ENCODE measurements at places on chromosomes 2 and 18.

GRCh38 chr2:62511636-62512035 is 5.6 kb upstream of the TMEM17 start:
- no peak for DNase-seq

GRCh38 chr2:233115741-233116140 is 55.6 kb downstream of the INPP5D start:
- no peak for DNase-seq

- DNase-seq = no peak
Measured at GRCh38 chr2:69131452-69131851, 118.5 kb downstream of the ANTXR1 start.

GRCh38 chr2:237721458-237721857 is 77.1 kb upstream of the RBM44 start:
- no peak for DNase-seq

GRCh38 chr2:29009711-29010677 is 28.9 kb downstream of the TOGARAM2 start:
- DNase-seq = peak; percentile 40

GRCh38 chr2:127673291-127674069 is 1.9 kb downstream of the LIMS2 start:
- no peak for DNase-seq

- no peak for DNase-seq
Measured at GRCh38 chr2:14023558-14023957, 609.0 kb upstream of the LRATD1 start.

GRCh38 chr18:48605408-48605845 is 66.6 kb downstream of the CTIF start:
- no peak for DNase-seq

Data from activated T-cell treated with anti-CD3 and anti-CD28 coated beads, Interleukin-2, amount 50 U/mL, for 48 hours (primary cell).